Fibroblast of the aortic adventitia (primary cell): ENCODE measurements at places on chromosomes 12 and 14.

GRCh38 chr12:102423462-102423861 lies 56.9 kb downstream of the IGF1 start:
- DNase-seq, result peak; percentile 52

DNA sequence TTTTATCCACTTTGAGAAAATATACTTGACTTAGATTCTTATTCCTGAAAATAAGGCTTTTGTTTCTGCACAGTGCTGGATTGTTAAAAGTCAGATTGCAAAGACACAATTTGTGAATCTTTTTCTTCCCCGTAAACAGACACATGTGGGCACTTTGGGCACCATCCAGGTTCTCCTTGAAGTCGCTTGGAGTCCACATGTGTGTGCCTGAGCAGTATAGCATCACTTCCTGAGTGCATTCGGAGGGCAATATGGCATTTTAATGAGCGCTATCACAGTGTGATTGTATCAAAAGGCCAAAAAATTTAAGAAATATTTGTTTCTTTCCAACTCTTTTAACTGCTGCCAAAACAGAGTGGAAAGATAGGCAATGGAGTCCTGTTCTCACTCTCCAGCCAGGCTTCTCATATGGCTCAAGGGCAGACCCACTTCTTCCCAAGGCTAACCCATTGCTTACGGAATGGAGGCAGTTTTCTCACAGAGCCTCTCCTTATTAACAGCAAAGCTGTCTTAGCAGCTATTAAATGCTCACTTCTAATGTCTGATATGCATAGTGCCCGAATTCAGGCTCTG lies 397.1 kb downstream of the EGLN3 start:
- no peak for DNase-seq

- DNase-seq, result no peak
Measured at GRCh38 chr14:23483236-23483854, 13.8 kb downstream of the NGDN start.

GRCh38 chr12:58711974-58712373 lies 208.3 kb downstream of the LRIG3 start:
- peak; percentile 11 for DNase-seq

DNA sequence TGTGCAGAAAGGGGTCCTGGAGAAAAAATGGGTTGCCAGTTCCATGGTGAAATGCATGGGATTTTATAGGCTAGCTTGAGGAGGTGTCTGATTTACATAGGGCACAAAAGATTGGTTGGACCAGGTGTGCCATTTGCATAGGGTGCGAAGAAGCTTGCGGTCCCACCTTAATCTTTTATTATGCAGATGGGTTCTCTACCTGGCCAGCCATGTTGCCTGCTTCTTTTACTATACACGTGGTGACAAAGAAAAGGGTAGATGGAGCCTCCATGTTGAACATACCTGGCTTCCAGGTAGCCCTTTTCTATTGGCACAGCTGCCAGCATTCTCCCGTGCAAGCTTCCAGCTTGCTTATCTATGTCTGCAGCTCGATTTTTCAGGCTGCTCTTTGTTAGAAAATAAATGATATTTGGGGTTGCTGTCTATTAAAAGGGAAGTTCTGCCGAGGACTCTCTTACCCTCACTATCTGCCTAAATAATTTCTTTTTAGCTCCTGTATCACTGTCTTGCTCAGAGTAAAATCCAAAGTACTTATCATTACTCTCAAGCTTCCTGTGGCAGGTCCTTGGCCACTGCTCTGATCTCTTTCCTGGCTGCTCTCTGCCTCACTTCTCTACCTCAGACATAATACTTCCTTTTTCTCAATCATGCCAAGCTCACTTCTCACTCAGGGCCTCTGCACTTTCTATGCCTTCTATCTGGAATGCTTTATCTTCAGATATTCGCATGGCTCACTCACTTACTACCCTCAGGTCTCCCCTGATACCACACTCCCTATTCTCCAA lies 216.0 kb upstream of the DAAM1 start:
- DNase-seq, result no peak

- no peak for DNase-seq
Measured at GRCh38 chr14:89491711-89492381, 74.8 kb upstream of the FOXN3 start.

DNA sequence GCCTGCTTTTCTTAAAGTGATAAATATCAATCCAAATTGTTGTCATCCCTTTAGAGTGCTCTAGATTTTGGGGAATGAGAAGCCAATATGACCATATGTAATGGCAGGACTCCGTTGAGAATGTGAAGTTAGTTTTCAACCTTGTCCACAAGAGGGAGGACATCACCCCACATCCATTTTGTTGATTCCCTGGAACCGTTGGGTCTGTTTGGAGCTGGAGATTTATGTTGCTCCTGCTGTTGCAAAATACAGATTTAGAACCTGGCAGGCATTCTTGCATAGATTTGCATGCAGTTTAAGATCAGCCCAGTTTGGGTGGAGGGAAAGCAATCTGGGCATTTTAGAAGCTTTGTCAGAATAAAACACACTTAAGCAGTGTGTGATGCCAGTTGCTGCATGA lies 620.1 kb downstream of the NRXN3 start:
- no peak for DNase-seq

GRCh38 chr12:105935106-105935505 lies 203.6 kb downstream of the NUAK1 start:
- no peak for DNase-seq

GRCh38 chr12:94593822-94594442 lies 56.4 kb downstream of the TMCC3 start:
- DNase-seq, result no peak

- DNase-seq, result peak; percentile 79
Measured at GRCh38 chr12:69290545-69291277, 51.3 kb downstream of the CPSF6 start.

DNA sequence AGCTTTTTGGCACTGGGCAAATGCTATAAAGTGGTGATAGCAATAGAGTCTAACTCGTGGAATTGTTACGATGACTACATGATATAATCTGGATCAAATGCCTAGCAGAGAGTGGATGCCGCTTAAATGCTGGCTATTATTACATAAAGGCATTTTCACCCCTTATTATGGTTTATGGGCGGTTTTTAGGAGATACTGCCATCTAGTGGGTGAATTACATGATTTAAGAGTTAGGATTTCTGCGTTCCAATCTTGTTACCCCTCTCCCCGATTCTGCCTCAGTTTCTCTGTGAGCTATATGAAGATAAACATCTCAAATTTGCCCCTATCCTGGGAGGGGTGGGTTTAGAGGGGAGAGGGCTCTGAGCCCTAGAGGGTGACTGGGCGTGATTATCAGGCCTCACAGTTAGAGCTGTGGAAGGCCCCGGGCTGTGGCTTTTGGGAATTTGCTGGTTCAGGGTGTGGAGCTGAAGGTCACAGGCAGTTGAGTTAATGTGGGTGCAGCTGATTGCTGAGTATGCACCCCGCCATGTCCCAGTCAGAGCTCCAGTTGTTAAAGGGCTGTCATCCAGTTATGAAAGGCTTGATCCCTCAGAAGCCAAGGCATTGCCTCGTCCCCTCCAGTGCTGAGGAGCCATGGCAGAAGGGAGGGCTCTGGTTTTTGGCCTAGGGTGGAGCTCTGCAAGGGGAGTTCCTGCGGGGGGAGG lies 14.4 kb downstream of the CLSTN3 start:
- peak; percentile 66 for DNase-seq

GRCh38 chr14:93954900-93955849 lies 21.2 kb downstream of the ASB2 start:
- no peak for DNase-seq

DNA sequence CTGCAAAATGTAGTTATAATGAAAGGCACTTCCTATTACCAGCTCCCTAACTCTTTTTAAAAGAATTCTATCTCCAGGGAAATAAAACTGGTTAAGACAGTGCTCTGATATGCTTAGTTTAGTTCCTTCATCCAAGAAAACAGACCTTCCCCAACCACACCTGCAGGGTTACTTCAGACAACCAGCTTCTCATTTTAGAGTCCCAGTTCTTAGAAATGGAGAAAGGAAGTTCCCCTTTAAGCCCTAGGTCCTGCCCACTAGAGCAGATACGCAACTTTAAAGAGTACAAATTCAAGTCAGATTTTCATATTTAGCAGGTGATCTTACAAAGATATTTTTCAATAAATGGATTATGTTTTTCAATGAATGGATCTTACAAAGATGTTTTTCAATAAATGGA lies 4.4 kb upstream of the WSB2 start:
- no peak for DNase-seq

- DNase-seq, result peak; percentile 60
Measured at GRCh38 chr14:99749763-99750715, 43.2 kb upstream of the EML1 start.

- DNase-seq, result peak; percentile 47
Measured at GRCh38 chr14:41899416-41899815, 292.7 kb downstream of the LRFN5 start.

- no peak for DNase-seq
Measured at GRCh38 chr14:70096866-70097265, 91.9 kb downstream of the SLC8A3 start.

- DNase-seq, result no peak
Measured at GRCh38 chr12:103882861-103883596, 42.0 kb upstream of the NT5DC3 start.

DNA sequence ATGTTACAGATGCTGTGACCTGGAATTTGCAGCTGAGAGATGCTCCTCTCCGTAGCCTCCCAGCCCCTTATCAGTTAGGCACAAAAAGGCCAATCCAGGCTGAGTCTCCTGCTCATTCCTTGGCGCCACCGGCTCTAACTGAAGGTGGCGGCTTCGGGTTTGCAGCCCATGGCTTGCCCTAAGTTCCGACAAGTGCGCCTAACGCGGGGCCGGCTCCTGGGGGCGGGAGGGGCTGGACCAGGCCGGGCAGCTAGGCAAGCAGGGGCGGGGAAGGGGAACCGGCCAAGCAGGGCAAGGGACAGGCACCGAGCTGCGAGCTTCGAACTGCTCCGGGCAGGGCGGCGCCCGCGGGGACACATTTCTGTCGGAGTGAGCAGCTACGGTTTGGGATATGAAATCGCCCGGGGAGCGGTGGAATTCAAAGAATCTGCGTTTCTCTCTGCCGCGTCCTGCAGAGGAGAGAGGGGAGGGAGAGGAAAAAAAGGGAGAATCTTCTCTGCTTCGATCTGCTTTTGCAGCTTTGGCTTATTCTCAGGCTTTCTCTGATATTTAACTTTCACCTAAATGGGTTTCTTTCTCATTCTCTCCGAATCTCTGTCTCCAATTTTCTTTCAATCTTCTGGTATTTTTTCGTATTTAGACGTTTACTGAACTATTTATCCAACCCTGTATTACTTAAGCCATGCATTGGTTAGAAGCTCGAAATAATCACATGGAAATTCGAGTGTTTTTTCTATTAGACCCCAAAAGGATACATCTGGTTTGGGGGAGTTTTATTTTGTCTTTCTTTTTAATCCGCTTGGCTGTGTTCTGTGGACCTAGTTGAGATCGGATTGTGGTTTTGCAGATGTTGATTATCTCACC lies 1.6 kb upstream of the HOXC12 start:
- no peak for DNase-seq

DNA sequence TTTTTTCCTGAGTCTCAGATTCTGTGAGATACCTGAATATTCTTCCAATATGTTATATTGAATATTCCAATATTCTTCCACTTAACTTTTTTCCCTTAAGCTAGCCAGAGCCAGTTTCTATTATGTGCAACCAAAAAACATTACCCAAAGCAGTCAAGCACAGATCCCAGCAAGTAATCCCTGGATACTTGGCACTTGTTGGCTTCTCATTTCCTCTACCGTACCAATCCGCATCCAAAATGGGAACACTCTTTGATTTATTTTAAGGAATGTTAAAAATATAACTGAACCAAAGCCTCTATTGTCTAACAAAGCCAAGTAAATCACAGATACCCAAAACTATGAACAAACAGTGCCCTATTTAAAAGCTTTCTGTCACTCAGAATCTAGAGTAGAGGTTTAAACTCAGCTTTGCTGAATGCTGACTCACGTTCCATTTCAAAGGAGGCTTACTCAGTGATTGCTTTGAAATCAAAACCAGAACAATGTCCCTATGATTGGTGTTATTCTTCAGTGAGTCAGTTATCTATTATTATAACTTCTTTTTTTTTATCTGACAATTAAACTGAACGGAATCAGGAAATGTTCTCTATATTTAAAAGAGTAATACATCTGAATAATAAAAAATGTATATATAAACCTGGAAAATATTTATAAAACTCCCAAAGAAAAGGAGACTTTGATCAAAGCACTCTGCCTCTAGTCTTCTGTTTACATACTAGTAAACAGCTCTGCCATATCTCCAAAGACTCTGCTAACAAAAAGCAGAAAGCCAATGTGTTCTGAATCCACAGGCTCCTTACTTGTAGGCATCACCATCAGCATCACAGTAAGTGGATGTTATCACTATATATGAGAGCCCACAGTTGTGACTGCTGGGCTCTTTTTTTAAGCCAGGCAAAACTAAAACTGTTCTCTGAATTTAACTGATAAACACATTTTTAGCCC lies 360.8 kb downstream of the CCDC91 start:
- DNase-seq, result peak; percentile 83

GRCh38 chr14:66629499-66629898 lies 121.6 kb downstream of the GPHN start:
- DNase-seq, result no peak

- DNase-seq, result no peak
Measured at GRCh38 chr14:56121816-56122215, 3.6 kb downstream of the PELI2 start.

DNA sequence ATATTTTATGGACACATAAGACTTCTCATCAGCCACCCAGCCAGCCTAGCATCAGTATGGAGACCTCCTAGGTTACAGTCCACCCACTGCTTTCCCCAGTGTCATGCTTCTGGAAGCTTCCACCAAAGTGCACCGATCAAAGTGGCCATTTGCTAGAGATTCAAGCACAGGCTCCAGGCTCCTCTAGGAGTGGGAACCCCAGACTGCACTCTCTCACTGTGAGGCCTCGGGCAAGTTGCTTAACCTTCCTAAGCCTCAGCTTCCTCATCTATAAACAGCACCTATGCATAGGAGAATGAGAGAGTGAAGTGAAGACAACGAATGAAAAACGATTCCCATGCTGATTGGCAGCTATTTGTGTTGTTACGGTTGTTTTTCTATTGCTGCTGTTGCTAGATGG lies 94.4 kb downstream of the DICER1 start:
- DNase-seq, result no peak

GRCh38 chr12:32211066-32211899 lies 104.6 kb downstream of the BICD1 start:
- DNase-seq, result no peak

DNA sequence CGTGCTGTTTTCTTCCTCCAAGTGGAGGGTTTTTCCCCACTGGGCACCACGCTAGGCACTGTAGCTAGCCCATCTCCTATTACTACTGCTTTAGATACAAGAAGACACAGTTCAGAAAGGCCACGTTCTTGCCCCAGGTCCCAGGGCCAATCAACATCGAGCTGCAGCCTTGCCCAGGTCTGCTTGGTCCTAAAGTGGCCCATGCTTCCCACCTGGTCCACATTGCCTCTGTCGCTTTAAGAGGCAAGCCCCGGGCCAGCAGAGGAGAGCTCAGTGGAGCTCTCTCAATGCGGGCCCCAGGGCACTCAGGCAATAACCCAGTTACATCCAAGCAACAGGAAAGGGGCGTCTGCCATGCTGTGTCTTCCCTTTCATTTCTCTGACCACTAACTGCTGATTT lies 148.1 kb downstream of the CALM1 start:
- DNase-seq, result no peak

- no peak for DNase-seq
Measured at GRCh38 chr12:3558854-3559253, 67.9 kb downstream of the PRMT8 start.

GRCh38 chr12:74963304-74963703 lies 246.3 kb downstream of the KCNC2 start:
- DNase-seq, result no peak
